ENCODE measurements at places on chromosomes 6 and 20.

DNA sequence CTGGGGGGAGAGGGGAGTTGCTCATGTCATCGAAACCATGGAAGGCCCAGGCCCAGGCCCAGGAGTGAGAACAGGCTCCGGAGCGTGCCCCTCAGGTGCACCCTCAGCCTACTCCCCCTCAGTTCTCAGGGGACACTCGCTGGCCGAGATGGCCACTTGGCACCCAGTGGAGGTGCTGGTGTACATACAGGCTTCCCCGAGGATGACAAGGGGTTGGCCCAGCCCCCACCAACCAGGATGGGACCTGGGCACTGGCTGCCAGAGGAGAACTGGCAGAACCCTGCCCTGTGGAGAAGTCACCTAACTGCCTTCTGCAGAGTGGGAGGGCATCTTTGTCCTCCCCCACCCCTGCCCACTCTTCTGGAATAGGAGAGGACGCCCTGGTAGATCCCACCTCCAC is 9.5 kb downstream of the NKX2-2 start:
- DNase-seq, result no peak

DNA sequence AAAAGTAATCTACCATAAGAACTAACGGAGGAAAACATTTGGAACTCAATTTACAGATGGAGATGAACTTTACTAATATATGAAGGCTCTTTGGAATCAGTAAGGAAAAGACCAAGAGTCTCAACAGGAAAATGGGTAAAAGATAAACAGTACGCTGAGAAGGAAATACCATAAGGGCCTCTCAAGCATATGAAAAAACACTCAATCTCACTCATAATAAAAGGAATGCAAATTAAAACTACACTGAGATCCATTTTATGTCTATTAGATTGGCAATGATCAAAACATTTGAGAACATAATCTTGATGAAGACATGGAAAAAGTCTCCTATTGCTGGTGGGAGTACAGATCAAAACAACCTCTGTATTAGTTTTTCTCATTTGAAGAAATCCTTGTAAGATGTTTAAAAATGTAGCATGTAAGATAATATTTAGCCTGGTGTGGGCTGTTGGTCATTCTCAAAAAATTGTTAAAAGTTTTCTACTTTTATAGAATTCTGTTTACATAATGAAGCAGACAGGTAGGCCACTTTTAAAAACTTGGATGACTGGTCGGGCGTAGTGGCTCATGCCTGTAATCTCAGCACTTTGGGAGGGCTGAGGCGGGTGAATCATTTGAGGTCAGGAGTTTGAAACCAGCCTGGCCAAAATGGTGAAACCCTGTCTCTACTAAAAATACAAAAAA is 14.5 kb downstream of the REV3L start:
- DNase-seq, result no peak

DNA sequence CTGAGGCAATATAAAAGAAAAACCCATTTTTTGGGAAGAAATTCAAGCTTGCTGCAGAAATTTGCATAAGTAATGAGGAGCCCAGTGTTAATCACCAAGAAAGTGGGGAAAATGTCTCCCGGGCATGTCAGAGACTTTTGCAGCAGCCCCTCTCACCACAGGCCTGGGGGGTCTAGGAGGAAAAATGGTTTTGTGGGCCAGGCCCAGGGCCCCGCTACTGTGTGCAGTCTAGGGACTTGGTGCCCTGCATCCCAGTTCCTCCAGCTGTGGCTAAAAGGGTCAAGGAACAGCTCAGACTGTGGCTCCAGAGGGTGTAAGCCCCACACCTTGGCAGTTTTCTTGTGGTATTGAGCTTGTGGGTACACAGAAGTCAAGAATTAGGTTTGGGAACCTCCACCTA is 209.7 kb downstream of the HDGFL1 start:
- no peak for DNase-seq

GRCh38 chr20:59378966-59379365 is 78.6 kb downstream of the EDN3 start:
- DNase-seq, result no peak

- DNase-seq, result peak; percentile 15
These were observed 9.4 kb downstream of the TREML2 start for GRCh38 chr6:41191569-41191968.

- no peak for DNase-seq
These were observed 161.3 kb upstream of the EYA4 start for GRCh38 chr6:133079901-133080300.

DNA sequence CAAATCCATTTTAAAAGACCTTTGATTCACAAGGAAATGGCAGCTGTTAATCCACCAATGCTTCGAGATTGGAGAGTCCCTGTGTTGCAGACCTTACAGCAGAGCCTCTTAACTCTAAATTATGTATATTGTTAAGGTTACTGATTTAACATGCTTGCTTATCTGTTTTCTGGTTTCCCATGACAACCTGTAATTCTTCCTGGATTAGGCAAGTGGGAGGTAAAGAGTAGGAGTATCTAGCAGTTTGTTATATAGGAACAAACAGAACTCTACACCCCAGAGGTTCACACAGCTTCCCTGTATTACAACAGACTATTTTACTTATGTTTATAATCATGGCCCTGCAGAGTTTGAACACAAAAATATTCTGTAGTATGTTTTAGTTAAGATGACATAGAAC is 39.5 kb downstream of the NKX2-4 start:
- DNase-seq, result no peak

GRCh38 chr6:168122011-168122410 is 43.0 kb upstream of the FRMD1 start:
- DNase-seq, result no peak

DNA sequence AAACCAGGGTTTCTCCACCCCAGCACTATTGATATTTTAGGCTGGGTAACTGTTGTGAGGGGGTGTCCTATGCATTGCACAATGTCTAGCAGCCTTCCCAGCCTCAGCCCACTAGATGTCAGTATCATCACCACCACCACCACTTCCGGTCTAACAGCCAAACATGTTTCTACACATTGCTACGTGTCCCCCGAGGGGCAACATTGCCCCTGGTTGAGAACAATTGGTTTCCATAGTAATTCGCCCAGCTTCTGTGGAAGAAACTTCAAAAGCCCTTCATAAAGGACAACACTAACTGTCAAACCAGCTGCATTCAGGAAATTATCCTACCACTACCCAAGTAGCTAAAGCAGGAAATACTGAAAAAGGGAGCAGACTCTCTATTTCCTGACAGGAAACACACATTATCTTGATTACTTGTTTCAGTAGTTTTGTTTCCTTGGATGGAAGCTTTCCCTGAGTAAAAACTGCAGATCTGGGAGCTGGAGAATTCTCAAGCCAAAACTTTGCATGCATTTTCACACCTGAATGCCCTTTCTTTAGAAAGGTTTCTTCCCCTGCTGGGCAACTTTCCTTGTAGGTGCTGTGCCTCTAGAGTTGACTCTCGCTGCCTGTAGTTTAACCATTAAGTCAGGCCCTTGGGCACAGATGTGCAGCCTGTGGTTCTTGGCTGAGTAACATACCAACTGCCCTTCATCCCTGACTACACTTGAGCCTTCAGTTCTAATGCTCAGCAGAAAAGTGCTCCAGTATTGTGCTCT is 23.6 kb downstream of the PKHD1 start:
- peak; percentile 32 for DNase-seq

- DNase-seq, result no peak
These were observed 54.3 kb upstream of the BMP6 start for GRCh38 chr6:7671581-7671980.

DNA sequence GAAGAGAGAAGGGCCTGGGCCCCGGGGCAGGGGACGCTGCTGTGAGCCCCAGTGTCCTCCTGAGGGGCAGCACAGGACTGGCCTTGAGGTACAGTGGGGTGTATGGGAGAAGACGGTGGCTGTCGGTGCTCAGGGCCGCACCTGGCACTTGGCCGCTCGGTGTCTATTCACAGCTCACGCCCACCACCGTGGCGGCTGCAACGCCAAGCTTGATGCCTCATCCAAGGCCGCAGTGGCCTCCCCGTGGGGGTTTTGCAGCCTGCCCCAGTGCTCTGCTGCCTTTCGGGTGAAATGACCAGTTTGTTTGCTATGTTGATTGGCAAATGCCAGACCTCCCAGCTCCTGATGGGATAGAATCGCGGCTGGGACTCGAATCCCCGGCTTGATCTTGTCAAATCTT is 79.5 kb upstream of the SLCO4A1 start:
- no peak for DNase-seq

DNA sequence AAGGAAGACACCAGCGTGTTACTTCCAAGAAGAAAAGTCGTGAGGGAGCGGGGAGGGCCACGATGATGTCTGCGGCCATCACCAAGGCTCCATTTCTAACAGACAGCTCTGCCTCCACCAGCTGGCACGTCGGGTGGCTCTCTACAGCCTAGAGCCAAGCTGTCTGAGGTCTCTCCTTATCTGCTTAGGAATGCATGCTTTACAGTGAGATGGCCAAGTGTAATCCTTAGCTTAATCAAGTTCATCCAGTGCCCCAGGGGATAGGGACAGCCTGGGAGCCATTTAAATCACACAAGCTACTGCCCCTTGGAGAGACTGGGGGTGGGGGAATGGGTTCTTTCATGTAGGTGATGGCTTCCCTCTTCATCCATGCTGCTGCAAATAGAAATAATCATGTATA is 213.8 kb upstream of the CST7 start:
- DNase-seq, result no peak

DNA sequence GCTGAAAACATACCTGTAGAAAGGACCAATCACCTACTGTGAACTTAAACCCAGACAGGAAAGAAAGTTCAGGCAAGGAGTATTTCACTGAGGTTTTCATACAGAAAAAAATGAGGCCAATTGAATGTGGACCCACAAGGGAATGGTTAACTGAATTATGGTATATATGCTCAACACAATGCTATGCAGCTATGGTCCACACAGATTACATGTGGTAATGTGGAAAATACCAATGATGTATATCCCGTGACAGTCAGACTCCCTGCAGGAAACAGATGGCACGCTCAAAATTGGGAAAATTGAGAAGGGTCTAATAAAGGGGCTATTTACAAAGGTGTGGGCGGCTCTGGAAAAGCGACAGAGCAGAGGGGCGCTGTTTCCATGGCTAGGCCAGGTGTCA is 47.1 kb upstream of the PIM1 start:
- no peak for DNase-seq

DNA sequence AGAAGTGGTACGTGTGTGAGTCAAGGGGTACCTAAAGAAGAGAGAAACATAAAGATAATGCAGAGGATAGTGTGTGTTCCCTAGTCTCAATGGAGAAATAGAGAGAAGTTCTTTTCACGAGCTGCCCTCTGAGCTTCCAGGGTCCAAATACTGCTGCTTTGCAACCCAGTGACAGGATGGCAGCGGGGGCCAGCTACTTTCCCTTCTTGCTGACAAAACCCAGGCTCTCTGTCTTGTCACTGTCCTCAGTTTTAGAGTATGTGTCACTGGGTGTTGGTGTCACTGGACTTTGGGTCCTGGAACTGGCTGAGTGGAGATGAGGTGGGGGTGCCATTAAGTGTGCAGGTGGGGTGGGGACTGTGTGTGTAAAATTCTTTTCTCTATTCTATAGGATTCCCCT is 265.6 kb downstream of the CDC5L start:
- DNase-seq, result no peak

DNA sequence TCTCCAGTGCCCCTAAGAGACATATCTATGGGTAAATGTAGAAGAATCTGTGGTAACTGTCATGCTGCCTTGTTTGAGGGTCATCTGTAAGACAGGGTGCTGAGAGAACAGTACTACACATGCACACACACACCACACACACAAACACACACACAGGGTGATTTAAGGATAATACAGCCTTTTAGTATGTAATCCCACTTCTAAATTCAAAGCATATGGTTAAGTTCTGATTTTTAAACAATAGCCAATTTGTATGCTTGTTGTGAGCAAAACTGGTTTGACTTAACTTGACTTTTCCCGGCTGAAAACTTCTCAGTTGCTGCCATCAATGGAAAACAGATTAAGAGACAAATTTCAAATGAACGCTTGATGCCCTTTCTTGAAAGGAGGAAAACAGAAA is 241.8 kb downstream of the ADGRG6 start:
- no peak for DNase-seq

DNA sequence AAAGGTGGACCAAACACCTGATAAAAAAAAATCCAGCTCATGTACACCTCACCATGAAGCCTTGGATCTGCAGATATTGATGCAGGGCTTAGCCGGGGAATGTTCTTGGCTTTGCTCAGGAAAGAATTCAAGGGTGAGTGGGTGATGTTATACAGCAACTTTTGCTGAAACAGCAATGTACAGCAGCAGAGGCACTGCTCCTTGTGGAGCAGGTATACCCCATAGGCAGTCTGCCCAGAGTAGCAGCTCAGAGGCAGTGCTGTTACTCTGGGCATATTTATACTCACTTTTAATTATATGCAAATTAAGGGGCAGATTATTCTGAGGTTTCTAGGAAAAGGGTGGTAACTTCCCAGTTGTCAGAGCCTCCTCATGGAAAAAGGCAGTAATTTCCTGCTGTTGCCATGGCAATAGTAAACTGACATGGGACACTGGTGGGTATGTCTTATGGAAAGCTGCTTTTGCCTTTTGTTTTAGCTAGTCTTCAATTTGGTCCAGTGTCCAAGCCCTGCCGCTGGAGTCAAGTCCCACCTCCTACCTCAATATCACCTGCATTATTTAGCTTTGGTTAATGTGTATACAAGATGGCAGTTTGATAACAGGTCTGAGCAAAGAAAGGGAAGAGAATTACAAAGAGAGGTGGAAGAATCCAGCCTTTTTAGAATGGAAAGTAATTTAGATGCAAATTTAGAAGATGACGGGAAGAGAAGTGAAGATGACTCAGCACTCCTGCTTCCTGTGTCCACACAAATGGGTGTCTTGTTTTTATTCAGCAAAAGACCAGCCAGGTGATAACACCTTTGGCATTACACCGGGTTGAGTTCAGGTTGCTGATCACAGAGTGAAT is 110.1 kb upstream of the JAG1 start:
- DNase-seq, result no peak

DNA sequence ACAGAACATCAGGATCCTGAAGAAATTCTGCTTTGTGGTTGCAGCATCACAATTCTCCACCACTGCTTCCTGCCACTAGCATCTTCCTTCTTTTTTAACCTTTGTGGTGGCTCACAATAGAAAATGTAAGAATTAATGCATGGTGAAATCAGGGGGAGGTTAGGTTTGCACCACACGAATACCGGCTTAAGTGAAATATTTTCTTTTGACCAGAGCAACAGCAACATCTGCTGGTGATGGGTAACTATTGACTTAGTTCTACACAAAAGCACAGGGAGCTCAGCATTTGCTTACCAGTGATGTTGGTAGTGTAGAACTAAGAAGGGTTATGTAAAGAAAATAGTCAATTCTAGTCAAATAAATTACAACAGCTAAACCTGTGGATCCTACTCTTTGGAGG is 280.5 kb downstream of the SYNE1 start:
- no peak for DNase-seq
